ENCODE measurements at places on chromosomes 2 and 18.

- no peak for DNase-seq
Observed at GRCh38 chr2:96253006-96253405, 12.8 kb downstream of the TMEM127 start.

DNA sequence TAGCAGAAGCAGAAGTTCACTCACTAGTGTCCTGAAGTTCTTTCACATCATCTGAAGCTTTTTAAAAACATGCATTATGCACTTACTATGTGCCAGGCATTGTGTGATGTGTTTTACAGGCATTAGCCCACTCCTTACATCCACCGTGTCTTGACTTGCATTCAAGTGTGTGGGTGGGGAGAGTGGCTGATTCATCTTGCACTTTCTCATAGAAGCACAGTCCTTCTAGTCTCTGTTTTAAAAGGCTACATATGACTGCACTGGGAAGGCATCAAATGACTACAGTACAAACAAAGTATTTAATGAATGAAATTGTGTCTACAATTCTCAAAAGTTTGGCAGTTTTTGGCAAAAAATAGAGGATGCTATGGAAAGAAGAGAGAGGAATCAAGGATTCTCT lies 21.6 kb upstream of the DSC3 start:
- DNase-seq = no peak

GRCh38 chr2:143933946-143934569 lies 585.9 kb downstream of the ZEB2 start:
- no peak for DNase-seq

- no peak for DNase-seq
Observed at GRCh38 chr2:41867553-41867952, 180.3 kb upstream of the PKDCC start.

DNA sequence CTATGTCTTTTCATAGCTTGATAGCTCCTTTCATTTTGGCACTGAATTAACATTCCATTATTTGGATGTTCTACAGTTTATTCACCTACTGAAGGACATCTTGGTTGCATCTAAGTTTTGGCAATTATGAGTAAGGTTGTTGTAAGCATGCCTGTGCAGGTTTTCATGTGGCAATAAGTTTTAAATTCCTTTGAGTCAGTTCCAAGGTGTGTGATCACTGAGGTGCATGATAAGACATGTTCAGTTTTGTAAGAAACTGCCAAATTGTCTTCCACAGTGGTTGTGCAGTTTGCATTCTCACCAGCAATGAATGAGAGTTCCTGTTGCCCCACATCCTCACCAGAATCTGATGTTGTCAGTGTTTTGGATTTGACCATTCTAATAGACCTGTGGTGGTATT lies 24.2 kb downstream of the XDH start:
- DNase-seq = no peak

GRCh38 chr2:84276590-84277255 lies 182.4 kb downstream of the SUCLG1 start:
- DNase-seq = no peak

DNA sequence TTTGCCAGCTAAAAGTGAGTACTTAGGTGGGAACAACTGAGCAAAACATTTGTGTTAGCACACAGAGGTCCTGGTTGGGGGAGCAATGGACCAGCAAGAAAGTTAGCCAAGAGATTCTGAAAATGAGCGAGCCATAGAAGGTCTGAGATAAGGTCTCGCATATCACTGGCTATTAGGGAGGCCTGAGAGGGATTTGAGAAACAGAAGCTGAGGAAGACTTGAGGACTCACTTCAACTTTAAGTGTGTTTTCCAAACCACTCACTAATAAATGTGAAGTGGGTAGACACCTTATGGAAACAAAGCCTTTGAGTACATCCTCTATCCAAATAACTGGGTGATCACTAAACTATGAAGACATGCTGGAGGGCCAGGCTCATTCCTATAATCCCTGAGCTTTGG lies 958.5 kb downstream of the DPP10 start:
- no peak for DNase-seq

GRCh38 chr2:232491139-232491780 lies 3.6 kb upstream of the ECEL1 start:
- DNase-seq = peak; percentile 38

DNA sequence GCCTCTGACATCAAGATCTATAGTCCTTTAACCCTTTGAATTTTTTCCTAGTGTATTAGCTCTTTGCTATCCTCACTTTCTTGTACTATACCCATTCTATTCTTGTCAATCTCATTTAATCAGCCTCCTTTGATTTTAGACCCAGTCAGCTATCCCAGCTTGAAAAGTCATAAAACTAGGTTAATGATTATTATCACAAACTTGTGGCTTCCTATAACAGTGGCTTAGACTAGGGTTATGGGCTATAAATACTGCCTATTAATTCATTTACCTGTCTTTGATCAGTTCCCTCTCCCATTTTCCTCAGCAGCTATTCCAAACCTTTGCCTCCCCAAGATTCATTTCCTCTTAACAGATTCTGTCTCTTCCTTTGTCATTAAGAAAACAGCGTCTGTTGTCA lies 174.8 kb downstream of the UBR3 start:
- no peak for DNase-seq

DNA sequence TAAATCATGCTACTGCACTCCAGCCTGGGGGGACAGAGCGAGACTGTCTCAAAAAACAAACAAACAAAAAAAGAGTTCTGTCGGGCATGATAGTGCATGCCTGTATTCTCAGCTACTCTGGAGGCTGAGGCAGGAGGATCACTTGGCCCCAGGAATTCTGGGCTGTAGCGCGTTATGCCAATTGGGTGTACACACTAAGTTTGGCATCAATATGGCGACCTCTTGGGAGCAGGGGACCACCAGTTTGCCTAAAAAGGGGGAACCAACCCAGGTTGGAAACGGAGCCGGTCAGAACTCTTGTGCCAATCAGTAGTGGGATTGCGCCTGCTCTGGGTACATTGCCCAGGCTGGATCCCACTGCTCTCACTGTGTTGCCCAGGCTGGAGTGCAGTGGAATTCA lies 49.7 kb downstream of the SDC1 start:
- DNase-seq = no peak

DNA sequence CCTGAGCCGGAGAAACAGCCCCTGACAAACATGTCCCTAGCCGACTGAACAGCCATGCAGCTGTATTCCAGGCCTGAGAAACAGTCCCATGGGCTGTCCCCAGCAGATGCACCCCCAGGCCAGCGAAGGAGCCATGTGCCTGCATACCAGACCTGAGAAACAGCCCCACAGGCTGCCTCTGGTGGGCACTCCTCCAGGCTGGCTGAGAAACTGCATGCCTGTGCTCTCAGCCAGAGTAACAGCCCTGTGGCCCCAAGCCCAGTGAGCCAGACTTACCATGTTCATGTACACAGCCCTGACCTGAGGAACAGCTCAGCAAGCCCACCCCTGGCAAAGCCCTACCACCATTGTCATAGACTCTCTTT lies 24.8 kb downstream of the BOLL start:
- DNase-seq = no peak

DNA sequence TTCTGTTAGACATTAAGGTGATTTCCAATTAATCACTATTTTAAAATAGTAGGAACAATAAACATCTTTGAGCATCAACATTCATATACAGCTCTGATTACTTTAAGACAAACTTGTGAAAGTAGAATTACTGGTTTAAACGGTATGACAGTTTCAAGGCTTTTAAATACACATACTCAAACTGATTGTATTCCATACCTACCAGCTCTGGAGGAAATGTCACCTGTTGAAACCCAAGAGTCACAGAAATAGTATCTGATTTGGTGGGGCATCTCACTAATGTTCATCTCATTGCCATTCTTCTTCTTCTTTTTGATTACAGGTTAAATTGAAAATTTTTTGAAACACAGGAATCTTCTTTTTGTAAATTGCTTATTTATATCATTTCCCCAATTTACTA lies 36.2 kb downstream of the USP40 start:
- no peak for DNase-seq

DNA sequence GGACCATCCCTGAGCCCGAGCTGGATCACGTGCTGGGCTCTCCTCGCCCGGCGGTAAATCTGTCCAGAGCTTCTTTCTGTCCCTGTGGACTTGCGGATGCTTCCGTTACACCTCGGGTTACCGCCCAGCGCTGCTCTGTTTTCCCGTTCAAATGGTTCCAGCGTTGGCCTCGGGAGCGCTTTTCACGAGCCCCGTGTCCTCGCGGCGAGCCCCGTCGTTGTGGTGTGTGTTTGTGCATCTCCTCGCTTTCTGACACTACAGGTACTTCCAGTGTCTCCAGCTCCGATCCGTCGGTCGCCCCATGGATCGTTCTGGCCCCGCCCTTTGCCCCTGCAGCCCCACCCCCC lies 77.4 kb downstream of the RTP5 start:
- no peak for DNase-seq

- DNase-seq = no peak
Observed at GRCh38 chr18:57576316-57576715, 10.2 kb downstream of the FECH start.

Measured in NCI-H510A (cell line).